ENCODE measurements at places on chromosomes 12 and 14.

GRCh38 chr14:59320361-59320760 is 131.9 kb downstream of the DAAM1 start:
- no peak for DNase-seq

DNA sequence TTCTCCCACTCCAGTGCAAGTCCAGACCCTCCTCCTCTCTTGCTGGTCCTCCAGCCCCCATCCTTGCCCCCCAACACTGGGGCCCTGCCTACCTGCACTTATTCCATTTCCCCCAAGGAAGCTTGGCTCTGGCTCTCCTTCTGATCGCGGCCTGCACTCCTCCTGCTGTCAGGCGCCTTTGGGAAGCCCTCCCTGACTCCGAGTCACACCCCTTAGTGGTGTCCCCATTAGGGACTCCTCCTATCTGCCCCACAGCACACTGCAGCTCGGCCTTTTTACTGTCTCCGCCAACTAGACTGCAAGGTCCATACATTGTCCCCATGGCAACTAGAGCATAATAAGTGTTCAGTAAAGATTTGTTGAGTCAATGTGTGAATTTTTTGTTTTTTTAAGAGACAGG is 32.9 kb downstream of the FIGNL2 start:
- DNase-seq, result no peak

GRCh38 chr12:54390176-54390667 is 5.7 kb upstream of the ZNF385A start:
- no peak for DNase-seq

DNA sequence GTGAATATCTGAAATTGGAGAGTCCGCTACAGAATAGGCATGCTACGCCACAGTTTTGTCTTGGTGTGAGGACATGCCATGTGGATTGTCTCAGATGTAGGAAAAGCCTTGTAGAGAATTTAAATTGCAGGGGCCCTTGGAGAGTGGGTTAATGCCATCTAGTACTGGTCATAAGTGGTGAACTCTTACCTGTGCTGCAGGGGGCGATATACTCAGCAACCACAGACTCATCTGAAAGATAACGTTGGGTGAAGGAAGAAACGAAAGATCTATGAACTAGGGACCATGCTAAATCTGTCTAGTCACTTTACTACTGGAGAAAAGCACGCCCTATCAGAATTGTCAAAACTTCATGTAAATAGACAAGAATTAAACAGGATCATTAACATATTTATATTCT is 33.7 kb upstream of the A2M start:
- DNase-seq, result no peak

DNA sequence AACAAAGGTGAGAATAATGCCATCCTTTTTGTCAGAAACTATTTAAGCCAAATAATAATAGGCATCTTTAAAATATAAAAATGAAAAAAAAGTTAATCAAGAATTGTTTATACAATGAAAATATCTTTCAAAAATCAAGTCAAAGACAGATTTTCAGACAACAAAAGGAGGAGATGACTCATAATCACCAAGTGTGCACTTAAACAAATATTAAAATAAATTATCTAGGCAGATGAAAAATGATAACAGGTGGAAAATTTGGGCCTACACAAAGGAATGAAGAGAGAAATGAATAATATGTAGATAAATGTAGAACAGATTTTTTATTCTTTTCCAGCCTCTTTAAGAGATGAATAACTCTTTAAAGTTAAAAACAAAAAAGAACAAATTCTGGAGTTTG is 250.0 kb upstream of the PLEKHG7 start:
- DNase-seq, result no peak

All from Kasumi-1 (cell line).